ENCODE measurements at places on chromosomes 7 and 10.

DNA sequence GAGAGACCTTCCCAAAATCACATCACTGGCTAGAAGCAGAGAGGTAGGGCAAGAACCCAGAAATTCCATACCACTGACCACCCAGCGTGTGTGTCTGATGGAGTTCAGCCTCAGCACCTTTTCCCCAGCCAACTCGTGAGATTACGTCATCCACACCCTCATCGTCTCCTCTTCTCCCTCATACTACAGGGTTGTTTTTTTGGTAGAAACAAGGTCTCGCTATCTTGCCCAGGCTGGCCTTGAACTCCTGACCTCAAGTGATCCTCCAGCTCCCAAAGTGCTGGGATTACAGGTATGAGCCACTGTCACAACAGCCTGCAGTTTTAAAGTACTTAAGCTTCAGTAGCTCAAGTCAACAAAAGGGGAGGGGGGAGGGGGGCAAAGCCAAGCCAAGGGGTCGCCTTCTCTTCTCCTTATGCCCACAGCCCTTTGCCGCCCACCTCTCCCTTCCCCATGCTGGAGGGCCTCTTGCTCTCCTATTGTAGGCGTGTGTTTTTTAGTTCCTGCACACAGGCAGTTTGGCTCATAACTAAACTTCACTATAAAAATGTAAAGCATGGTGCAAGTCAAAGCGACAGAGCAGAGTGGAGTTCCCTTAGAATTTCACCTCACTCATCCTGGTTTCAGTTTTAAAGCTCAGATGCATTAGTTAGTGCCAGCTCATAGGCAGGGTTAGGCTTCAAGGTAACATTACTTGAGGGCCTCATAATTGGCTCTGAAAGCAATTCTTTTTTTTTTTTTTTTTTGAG lies 5.2 kb upstream of the PRDX3 start:
- DNase-seq = no peak

GRCh38 chr7:43612599-43613589 lies 30.0 kb downstream of the STK17A start:
- no peak for DNase-seq

DNA sequence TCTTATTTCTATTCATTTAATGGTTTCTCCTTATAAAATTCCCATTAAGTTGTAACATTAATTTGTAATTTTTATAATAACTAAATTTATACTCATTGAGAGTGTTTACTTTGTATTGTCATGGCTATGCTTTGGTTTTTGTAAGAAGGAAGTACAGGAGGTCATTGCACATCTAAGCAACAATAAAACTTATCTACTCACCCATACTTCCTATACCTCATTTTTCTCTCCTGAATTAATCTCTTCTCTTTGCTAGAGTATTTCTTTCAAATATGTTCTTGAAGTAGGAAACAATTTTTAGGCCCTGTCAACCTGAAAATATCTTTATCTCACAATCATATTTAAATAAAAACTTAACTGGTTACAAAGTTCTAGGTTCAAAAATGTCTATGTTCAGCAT lies 95.4 kb upstream of the WDR11 start:
- DNase-seq = no peak

DNA sequence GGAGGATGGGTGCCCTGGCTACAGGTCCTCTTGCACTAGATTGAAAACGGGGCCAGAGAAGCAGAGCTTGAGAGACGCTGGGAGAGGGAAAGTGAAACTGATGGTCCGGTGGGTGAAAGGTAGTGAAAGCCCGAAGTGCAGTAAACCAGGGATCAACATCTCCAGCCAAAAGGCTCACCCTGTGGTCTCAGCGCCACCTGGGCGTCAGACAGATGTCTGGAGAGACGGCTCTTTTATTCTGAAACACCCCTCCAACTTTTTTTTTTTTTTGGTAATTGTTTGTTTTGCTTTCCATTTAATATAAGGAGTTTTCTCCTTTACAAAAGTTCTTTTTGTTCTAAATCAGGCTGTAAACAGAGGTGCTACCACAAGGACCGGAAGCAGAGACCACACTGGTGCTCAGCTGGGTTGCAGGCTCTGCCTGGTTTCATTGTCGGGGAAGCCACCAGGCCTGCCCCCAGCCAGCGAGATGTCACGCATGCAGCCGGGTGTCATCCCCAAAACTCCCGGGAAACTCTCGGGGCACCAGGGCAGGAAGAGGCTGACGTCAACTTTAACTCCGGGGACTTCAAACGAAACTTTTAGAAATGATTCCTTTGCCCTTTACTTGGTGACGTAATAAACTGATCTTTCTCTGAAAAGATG lies 11.2 kb downstream of the IL2RA start:
- DNase-seq = peak; percentile 86

DNA sequence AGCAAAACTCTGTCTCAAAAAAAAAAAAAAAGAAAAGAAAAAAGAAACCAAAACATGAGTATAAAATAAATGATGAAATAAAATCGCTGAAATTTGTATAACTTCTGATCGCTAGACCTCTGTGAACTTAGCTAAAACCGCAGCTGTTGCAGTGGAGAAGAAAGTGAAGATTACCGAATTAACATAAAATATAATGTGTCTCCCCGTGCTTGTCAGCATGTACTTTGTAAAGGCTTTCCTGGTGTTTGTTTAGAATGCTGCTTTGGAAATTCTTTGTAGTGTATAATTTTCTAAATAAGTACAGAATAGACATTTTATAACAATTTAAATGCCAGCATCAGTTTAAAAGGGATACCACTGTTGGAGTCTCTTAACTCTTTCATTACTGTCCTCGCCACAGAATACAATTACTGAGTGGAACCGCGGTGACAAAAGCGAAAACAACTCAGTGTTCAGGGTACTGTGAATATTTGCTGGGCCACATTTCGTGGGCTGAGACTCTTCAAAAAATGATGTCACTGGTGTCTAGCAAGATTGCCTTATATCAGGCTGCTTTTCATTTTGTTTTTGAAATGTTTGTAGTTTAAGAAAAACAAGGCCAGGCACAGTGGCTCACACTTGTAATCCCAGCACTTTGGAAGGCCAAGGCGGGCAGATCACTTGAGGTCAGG lies 167.7 kb downstream of the NSUN6 start:
- no peak for DNase-seq

- DNase-seq = no peak
These were observed 99.8 kb upstream of the MACROH2A2 start for GRCh38 chr10:69952821-69953221.

DNA sequence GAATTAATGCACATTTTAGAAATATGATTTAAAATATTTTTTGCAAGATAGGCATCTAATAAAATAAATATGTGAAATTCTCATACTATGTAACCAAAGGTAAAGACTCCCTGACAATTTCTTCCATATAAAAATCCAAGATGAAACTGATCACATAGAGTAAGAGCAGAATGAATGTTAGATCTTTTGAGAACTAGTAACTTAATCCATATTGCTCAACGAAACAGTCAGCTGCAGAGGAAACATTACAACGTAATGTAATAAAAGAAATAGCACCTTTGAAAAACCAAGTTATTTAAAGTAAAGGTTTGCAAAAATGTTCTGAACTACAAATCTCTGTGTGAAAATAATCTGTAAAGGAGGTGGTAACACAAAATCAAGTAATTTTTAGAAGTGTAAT lies 28.8 kb downstream of the HACD1 start:
- no peak for DNase-seq

- no peak for DNase-seq
These were observed 58.7 kb upstream of the TFEC start for GRCh38 chr7:116089293-116089692.

DNA sequence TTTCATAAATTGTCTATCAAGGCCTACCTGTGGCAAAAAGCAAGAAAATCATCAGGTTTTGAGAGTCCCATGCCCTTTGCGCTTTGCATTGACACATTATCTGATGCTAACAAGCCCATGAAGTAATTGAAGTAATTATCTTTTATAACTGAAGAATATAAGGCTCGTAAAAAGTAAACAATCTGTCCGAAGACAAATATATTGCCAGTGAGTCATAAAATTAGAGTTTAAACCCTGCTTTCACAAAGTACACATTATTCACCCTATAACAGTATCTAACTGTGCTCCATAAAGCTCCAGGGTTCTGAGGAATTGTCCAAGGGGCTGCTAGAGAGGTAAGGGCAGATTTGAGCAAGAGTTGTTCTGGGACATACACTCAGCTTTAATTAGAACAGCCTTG lies 102.3 kb upstream of the PPP1R3A start:
- DNase-seq = no peak

Measured in effector memory CD8-positive, alpha-beta T cell (primary cell).